ENCODE measurements at places on chromosomes 12 and 14.

- no peak for DNase-seq
These were observed 144.4 kb downstream of the SCARB1 start for GRCh38 chr12:124719231-124719630.

DNA sequence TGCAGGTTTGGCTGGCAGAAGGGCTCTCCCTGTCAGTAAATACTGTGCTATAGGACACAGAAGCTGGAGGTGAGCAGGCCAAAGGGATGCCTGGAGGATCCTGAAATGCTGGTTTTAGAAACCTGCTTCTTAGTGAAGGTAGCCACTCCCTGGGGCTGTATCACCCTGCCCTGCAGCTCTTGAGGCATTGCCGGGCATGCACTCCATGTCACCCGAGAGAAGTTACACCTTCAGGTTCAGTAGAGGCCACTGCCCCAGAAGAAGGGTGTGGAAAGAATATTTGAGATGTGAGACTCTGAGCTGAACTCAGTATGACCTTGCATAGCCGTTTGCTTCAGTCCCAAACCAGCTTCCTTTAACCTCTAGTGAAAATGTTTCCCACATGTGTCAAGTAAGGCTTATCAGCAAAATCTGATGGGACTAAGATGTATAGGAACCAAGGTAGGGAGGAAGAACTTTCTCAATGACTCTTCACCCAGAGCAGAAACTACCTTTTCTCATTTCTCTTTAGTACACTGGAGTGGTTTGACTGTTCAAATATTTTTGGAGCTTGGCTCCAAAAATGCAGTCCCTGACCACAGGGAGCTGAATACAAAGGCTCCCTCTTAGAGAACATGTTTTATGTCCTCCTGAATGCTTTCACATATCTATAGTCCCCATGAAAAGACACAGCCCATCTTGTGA lies 164.5 kb upstream of the DYRK2 start:
- no peak for DNase-seq

DNA sequence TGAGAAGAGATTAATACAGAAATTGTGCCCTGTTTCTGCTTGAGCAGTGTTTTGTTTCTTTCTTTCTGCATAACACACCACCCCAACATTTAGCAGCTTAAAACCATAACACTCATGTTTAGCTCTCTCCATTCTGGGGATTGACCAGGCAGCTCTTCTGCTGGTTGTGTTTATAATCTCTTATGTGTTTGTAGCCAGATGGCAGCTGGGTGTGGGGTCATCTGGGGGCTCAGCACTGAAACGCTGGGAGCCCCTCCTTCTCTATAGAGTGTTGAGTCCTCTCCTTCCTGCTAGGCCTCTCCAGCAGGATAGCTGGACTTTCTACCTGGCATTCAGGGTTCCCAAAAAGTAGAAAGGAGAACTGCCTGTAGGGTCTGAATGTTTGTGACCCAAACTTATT lies 270.6 kb downstream of the TTC8 start:
- no peak for DNase-seq

DNA sequence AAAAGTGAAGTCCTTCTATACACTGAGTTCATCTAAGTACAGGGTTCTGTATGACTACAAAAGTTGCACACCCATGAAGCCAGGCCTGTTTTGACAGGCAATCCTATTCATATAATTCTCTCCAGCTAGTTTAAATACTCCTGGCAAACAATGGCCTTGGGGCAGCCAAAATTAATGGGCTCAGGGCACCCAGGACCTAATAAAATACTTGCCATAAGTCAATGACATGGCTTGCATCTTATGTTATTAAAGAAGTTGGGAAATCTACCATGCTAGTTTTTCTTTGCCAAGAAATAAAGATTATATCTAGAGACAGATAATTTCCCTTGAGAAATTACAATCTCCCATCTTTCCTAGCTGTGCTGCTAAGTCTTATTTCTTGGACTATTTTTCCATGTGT lies 11.1 kb upstream of the TMTC1 start:
- no peak for DNase-seq

GRCh38 chr12:75477137-75477536 lies 3.4 kb upstream of the GLIPR1 start:
- DNase-seq: no peak

DNA sequence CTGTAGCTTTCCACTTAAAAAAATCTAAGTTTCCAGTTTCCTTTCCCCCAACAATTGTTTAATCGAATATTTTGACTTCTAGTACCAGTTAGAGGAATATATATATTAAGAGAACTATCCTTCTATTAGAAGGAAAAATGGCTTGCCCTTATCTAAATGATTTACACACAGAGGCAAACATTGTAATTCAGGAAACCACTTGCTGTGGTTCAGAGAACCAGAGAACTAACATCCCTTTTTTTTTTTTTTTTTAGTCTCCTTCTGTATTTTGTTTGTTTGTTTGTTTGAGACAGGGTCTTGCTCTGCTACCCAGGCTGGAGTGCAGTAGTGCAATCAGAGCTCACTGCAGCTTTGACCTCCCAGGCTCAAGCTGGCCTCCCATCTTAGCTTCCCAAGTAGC lies 746.6 kb downstream of the VRK1 start:
- no peak for DNase-seq

- DNase-seq: no peak
These were observed 728.2 kb downstream of the GALC start for GRCh38 chr14:87264796-87265195.

DNA sequence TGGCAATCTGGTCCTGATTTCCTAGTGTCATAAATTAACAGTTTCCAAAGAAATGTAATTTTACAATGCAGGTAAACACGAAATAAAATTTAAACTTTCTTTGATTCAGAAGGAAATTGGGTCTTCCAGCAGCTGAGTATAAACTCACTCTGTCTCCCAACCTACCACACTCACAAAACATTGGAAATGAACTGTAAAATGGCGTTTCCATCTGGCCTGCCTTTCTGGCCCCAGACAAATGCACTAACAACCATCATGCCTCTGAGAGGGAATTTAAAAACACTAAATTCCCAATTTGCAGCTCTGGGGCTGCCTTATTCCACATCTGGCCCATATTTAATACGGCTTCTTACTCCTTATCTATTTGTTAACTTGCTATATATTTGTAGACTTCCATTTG lies 19.3 kb downstream of the ATP2B1 start:
- DNase-seq: no peak

- DNase-seq: no peak
These were observed 23.0 kb downstream of the VPS37B start for GRCh38 chr12:122872815-122873361.

- no peak for DNase-seq
These were observed 146.1 kb downstream of the PAX9 start for GRCh38 chr14:36807727-36808126.

- DNase-seq: no peak
These were observed 176.1 kb downstream of the RMST start for GRCh38 chr12:97638739-97639138.

DNA sequence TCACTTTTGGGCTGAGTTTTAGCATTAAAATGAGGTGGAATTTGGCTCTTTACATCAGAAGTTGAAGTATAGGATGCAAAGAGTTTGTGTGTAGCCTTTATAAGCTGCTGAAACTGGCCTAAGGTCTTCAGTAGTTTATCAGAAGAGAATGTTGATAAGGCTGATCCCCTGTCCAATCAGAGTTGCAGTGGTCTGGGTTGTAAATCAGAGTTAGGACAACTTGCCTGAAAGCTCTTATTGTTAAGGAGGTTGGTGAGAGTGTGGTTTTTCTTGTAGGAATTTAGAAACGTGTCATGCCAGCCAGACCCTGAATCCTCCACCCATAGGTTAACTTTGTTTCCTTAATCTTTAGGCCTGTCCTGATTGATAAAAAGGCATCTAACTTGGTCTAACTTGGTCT lies 143.5 kb downstream of the ST8SIA1 start:
- DNase-seq: no peak

GRCh38 chr14:34713681-34714319 lies 593 bp downstream of the CFL2 start:
- DNase-seq: no peak

Measured in H54 (cell line).